Suprapubic skin (tissue), 4 donors: ENCODE measurements at places on chromosomes 1 and 21.
A peak's percentile ranks its signal among the peaks of the same experiment; 100 is the strongest.

DNA sequence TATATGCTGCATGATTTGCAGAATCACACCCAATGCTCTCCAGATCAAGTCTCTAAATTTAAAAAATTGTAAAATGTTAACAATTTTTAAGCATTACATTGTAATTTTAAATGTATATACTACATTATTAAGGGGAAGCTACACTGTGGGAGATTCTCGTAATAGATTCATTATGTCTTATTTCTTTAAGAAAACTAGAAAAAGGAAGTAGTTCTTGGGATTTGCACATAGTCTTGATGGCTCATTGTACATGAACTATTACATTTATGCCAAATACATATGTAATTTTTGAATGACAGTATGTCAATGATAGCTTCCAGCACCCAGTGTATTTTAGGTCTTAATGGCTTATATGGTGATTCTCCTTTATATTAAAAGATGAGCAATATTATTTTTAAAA, 250.3 kb downstream of the PTPRC start:
- no peak for DNase-seq
- H3K27ac ChIP-seq, result no peak overlapping the region
- no peaks in the 10 kb centered on the region for H3K27me3 ChIP-seq

DNA sequence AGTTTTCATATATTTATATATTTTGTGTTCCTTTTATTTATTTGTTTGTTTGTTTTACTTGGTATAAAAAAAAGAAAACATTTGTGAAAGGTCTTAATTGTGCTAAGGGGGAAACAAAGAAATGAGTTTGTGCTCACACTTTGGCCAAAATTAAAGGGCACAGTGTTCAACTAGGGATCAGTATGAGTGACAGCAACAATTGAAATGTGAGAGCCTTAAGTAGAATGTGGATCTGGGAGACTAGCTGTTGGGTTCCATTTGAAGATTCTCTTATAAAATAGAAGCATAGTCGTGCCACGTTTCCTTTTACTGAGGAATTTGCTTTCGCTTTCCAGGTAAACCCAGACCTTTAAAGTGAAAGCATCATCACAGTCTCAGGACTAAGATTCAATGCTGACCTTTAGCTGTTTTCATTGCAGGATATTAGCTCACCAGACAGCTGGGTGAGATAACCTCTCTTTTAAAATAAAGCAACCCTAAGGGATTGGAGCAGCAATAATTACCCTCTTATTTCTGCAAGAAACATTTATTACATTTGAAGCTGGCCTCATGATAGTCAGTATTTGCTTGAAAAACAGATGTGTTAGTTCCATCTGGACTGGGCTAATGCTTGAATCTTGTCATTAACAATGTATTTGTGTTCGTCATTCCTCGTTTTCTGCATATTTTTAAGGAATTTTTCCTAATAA, 37.1 kb upstream of the CD55 start:
- H3K27ac ChIP-seq, result no peak overlapping the region
- H3K4me3 ChIP-seq, result no peak overlapping the region
- H3K27me3 ChIP-seq, result no peaks in the 10 kb centered on the region
- no peaks in the 10 kb centered on the region for H3K36me3 ChIP-seq

DNA sequence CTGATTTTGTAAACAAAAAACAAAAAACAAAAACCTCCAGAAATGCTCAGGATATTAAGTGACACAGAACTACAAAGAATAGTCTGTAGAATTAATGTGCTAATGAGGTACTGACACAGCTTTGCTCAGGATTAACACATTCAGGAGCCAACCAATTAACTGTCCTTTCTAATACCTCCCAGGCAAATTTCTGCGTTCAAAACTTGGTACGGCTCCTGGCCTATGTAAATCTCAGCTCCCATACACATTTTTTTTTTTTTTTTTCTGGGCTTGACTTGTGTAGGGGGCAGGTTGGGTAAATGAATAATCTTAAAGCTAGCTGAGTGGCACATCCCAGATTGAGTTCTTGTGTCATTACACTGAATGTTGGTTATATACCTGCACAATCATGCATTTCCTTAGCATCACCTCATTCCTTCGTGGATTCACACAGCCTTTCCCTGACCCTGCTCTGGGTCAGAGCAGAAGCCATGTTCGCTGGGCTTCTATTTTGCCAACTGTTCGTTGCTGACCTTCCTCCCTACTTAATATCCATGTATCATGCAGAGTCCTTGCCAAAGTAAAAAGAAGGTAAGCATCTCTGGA, 12.6 kb upstream of the IER5 start:
- no peak overlapping the region for H3K27ac ChIP-seq
- no peaks in the 10 kb centered on the region for H3K27me3 ChIP-seq
- peaks cover 2% of the 10 kb centered on the region for H3K4me1 ChIP-seq

GRCh38 chr1:15027515-15027986, 126.0 kb upstream of the TMEM51 start:
- H3K27ac ChIP-seq, result peak overlapping the region; percentile 72
- H3K27me3 ChIP-seq, result no peaks in the 10 kb centered on the region
- no peak overlapping the region for H3K4me3 ChIP-seq

- H3K4me1 ChIP-seq, result no peaks in the 10 kb centered on the region
- DNase-seq, result no peak
- no peak overlapping the region for H3K27ac ChIP-seq
- H3K4me3 ChIP-seq, result no peak overlapping the region
Measured at GRCh38 chr1:236181059-236181458, 38.7 kb downstream of the GPR137B start.

DNA sequence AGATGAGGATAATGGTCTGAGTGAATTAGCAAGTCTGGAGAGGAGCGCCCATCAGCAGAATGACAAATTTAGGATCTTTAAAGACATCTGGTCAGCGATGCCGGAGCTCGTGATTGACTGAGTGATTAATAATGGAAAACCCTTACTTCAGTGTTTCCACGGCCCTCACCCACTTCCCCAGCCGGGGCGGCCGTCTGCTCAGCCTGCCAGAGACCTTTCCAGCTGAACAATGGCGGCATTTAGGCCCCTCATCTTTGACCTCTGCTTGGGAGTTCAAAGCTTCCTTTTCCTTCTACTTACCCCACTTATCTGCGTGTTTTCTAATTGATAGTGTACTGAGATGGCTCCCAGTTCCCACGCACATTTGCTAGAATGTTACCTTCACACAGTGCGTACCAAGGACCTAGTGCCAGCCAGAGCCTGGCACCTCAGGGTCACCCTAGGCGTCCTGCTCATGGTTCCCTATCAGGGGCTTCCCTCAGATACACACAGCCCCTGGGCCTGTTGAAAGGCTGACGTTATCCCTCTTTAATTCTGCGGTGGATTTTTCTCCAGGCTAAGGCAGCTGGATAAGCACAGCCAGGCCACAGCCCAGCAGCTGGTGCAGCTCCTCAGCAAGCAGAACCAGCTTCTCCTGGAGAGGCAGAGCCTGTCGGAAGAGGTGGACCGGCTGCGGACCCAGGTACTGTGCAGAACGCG, 232.8 kb downstream of the SDCCAG8 start:
- no peak overlapping the region for H3K4me3 ChIP-seq
- peaks cover 5% of the 10 kb centered on the region for H3K4me1 ChIP-seq
- DNase-seq, result no peak
- peaks cover 5% of the 10 kb centered on the region for H3K36me3 ChIP-seq
- no peaks in the 10 kb centered on the region for H3K27me3 ChIP-seq
- H3K27ac ChIP-seq, result no peak overlapping the region

DNA sequence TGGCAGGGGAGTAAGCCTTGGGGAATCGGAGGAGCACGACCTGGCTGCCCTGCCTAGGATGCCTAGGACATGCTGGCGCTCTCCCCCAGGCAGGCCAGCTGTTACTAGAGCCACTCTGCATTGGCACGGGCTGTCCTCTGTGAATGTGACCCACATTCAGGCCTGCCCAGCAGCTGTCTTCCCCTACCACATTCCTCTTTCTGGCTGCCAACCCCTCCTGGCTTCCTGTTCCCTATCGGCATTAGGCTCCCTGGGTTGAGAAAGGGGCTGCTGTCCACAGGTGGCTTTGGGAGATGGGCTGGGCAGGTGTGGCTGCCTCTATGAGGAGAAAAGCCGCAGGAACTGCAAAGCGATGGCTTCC, 2.3 kb upstream of the NFASC start:
- peaks cover 18% of the 10 kb centered on the region for H3K27me3 ChIP-seq
- no peak overlapping the region for H3K27ac ChIP-seq
- H3K36me3 ChIP-seq, result no peaks in the 10 kb centered on the region
- no peak for DNase-seq

- no peak overlapping the region for H3K4me3 ChIP-seq
- no peak overlapping the region for H3K27ac ChIP-seq
- DNase-seq, result no peak
- H3K27me3 ChIP-seq, result no peaks in the 10 kb centered on the region
- peaks cover 18% of the 10 kb centered on the region for H3K4me1 ChIP-seq
- H3K36me3 ChIP-seq, result no peaks in the 10 kb centered on the region
Measured at GRCh38 chr1:67672260-67672803, 12.7 kb upstream of the GADD45A start.

DNA sequence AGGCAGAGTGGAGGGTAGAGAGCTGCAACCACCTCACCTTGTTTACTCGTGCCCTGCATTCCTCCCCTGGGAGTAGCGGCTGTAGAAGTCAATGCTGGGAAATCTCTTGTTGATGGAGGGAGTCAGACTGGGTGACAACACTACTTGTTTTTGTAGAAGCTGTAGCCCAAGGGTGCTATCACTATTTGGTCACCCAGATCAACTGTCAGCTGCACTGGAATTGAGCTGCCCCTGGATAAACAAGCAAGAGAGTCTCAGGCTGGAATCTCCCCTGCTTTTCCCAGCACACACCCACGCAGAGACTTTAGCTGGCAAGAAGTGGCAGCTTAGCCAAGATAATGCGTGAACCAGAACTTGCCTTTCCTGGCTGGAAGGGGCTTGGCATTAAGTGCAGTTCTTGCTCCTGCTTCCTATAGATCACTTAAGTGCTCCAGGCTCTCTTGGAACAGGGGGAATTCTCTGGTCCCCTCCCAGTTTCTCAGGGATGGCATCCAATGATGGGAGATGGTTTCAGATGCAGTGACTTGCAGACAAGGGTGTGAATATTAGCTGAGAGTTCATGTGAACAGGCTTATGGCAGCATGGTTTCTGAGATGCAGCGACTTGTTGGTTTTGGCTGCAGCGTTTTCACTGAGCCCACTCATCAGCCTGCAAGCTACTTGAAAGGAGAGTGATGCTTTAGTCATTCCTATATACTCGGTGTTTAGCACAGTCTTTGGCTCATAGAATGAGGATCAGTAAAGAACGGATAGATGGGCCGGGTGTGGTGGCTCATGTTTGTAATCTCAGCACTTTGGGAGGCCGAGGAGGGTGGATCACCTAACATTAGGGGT, 16.8 kb downstream of the ATP2B4 start:
- H3K27me3 ChIP-seq, result no peaks in the 10 kb centered on the region
- H3K27ac ChIP-seq, result peak overlapping the region; percentile 81
- H3K36me3 ChIP-seq, result no peaks in the 10 kb centered on the region
- no peak for DNase-seq
- peaks cover 55% of the 10 kb centered on the region for H3K4me1 ChIP-seq

- no peaks in the 10 kb centered on the region for H3K27me3 ChIP-seq
- H3K4me1 ChIP-seq, result peaks cover 36% of the 10 kb centered on the region
- no peak overlapping the region for H3K27ac ChIP-seq
- no peaks in the 10 kb centered on the region for H3K36me3 ChIP-seq
Measured at GRCh38 chr1:119747451-119747850, 21.3 kb downstream of the HMGCS2 start.

DNA sequence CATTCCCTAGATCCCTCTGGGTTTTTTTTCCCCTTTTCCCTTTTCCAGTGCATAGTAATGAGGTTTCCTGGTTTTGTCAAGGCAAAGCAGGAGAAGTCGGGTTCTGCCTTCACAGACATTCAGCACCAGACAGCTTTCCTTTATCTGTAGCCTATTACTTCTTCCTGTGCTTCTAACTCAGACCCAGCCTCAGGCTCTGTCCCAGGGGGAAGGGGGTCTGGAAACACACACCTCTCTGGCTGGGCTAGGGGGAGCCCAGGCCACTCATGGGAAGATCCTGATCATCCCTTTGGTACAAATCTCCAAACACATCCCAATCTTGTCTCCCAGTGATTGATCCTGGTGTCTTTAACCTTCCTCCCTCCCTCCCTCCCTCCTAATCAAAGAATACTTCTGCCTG, 656.4 kb downstream of the LMO4 start:
- H3K4me3 ChIP-seq, result no peak overlapping the region
- H3K27ac ChIP-seq, result no peak overlapping the region
- H3K4me1 ChIP-seq, result no peaks in the 10 kb centered on the region
- no peaks in the 10 kb centered on the region for H3K36me3 ChIP-seq
- no peaks in the 10 kb centered on the region for H3K27me3 ChIP-seq

GRCh38 chr1:201206176-201206575, 15.6 kb downstream of the IGFN1 start:
- no peaks in the 10 kb centered on the region for H3K4me1 ChIP-seq
- no peak overlapping the region for H3K27ac ChIP-seq
- no peaks in the 10 kb centered on the region for H3K36me3 ChIP-seq
- peaks cover 8% of the 10 kb centered on the region for H3K27me3 ChIP-seq
- no peak for DNase-seq

DNA sequence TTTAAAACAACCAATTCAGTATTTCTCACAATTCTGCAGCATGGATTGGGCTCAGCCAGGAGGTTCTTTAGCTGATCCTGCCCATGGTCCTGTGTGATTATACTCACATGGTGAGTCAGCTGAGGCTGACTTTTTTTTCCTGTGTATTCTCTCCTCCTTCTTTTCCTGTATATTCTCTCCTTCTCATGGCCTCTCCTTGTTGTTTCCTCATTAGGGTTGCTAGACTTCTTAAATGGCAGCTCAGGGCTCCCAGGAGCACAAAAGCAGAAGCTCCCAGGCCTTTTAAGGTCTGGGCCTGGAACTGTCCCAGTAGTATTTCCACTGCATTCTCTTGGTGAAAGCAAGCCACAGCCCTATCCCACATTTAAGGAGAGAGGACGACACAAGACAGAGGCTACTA, 26.8 kb downstream of the VANGL1 start:
- H3K36me3 ChIP-seq, result peaks cover 39% of the 10 kb centered on the region
- H3K4me3 ChIP-seq, result no peak overlapping the region
- H3K27ac ChIP-seq, result no peak overlapping the region
- DNase-seq, result no peak
- H3K4me1 ChIP-seq, result peaks cover 32% of the 10 kb centered on the region

GRCh38 chr1:115748401-115749150, 19.9 kb downstream of the CASQ2 start:
- no peak overlapping the region for H3K4me3 ChIP-seq
- H3K36me3 ChIP-seq, result no peaks in the 10 kb centered on the region
- H3K27me3 ChIP-seq, result no peaks in the 10 kb centered on the region
- H3K4me1 ChIP-seq, result peaks cover 9% of the 10 kb centered on the region
- peak overlapping the region; percentile 38 for H3K27ac ChIP-seq
- DNase-seq, result no peak

GRCh38 chr21:36188081-36188681, 31.6 kb downstream of the DOP1B start:
- no peaks in the 10 kb centered on the region for H3K36me3 ChIP-seq
- H3K27ac ChIP-seq, result peak overlapping the region; percentile 69
- H3K27me3 ChIP-seq, result no peaks in the 10 kb centered on the region

- no peak overlapping the region for H3K27ac ChIP-seq
- DNase-seq, result no peak
- H3K36me3 ChIP-seq, result no peaks in the 10 kb centered on the region
Measured at GRCh38 chr1:208524376-208524775, 280.2 kb upstream of the PLXNA2 start.

GRCh38 chr1:7516929-7517328, 254.2 kb upstream of the VAMP3 start:
- no peak overlapping the region for H3K27ac ChIP-seq
- no peak for DNase-seq
- no peaks in the 10 kb centered on the region for H3K36me3 ChIP-seq
- H3K27me3 ChIP-seq, result peaks cover 13% of the 10 kb centered on the region
- H3K4me1 ChIP-seq, result no peaks in the 10 kb centered on the region
- no peak overlapping the region for H3K4me3 ChIP-seq
